ENCODE measurements at places on chromosomes 2 and 18.
A peak's percentile ranks its signal among the peaks of the same experiment; 100 is the strongest.

GRCh38 chr2:168978461-168978861 is 52.7 kb downstream of the ABCB11 start:
- no peak for DNase-seq

DNA sequence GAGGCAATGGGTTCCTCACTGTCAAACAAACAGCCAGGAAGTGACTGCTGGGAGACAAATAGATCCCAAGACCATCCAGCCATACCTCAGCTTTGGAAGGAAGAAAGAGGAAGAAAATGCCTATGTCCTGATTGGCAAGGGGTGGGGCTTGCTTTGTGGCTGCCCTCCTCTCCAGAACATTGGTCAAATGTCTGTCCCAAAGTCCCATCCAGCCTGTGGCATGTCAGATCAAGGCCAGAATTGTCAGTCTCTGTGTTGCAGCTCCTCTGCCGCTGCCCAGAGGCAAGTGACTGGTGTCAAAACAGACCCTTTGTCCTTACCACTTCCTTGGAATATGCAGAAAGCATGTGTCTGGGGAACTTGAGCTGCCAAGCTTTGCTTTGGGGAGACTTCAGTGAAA is 63.0 kb upstream of the SMAD2 start:
- no peak for DNase-seq

DNA sequence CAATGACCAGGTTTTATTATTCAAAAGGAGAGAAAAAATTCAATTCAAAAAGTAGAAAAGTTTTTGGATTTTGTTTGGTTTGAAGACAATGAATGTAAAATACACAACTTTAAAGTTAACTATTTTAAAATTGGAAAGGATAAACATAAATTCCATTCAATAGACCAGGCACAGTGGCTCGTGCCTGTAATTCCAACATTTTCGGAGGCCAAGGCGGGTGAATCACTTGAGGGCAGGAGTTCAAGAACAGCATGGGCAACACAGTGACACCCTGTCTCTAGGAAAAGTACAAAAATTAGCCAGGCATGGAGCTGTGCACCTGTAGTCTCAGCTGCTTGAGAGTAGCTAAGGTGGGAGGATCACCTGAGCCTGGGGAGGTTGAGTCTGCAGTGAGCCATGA is 54.7 kb downstream of the SCN9A start:
- DNase-seq: no peak

GRCh38 chr2:205836477-205837221 is 154.3 kb downstream of the NRP2 start:
- DNase-seq: peak; percentile 17

- no peak for DNase-seq
Measured at GRCh38 chr2:218722876-218723785, 12.5 kb downstream of the TTLL4 start.

GRCh38 chr18:31578126-31578525 is 13.6 kb upstream of the TTR start:
- DNase-seq: no peak

All from astrocyte of the spinal cord (primary cell).